ENCODE measurements at places on chromosomes 11 and 22. TPM values are rescaled to one million over a fixed set of nuclear protein-coding genes. Genes with fewer than 3 reads are reported as not detected.

DNA sequence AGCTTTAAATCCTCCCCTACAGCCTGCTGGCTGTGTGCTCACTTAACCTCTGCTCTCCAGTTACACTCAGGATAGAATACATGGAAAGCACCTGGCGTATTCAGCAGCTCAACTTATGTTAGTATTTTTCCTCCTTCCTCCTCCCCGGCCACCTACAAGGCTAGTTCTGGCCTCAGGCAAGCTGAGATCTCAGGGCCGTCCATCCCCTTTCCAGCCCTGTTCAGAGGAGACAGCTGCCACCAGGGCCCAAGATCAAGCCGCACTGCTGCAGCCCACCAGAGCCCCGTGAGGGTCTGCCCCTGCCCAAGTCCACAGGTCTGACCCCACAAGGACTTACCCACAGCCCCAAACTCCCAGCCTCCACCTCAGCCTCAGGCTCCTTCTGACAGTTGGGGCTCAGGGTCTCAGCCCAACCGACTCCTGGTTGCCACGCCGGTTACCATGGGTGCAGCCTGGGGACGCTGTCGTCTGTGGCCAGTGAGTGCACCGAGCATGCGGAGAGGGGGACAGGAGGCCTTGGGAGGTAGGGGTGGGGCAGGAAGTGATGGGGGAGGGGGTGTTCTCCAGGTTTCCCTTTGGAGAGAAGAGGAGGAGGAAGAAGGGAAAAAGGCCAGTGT, at the start of gene C11orf16:
Gene C11orf16, minus strand, starts transcription at position 384 of the 617 bp plus-strand sequence. CDS start 639 bp downstream, outside the sequence.
- H3K4me3 ChIP-seq: no peak within 1 kb of the TSS
- no peak within 1 kb of the TSS for H3K27ac ChIP-seq
- DNase-seq: no peak
- no peaks in the 10 kb centered on the region for H3K27me3 ChIP-seq

IGLL1 gene
- total RNA-seq: not detected

C11orf65 gene
- total RNA-seq: 0.77 TPM

DNA sequence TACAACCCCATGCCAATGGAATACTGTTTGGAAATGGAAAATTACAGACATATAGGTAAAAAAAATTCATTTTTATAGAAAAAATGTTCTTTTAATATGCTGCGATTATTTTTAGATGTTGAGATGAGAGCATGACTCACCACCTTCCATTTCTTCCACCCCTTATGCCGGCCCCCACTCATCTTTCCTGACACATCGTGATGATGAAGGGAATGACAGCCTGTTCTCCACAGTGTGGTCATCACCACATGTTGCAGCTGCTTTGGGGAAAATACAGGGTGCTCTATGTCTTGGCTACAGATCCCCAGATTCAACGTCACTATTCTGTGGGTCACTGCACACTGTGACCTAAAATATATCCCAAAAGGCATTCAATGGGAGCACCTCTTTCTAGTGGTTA, 916.2 kb downstream of the METTL15 start:
- H3K4me3 ChIP-seq: no peak overlapping the region
- no peaks in the 10 kb centered on the region for H3K27me3 ChIP-seq
- peak; percentile 46 for DNase-seq
- no peak overlapping the region for H3K27ac ChIP-seq
- H3K36me3 ChIP-seq: no peaks in the 10 kb centered on the region

INPP5J gene
- 3.0 TPM for total RNA-seq

DNA sequence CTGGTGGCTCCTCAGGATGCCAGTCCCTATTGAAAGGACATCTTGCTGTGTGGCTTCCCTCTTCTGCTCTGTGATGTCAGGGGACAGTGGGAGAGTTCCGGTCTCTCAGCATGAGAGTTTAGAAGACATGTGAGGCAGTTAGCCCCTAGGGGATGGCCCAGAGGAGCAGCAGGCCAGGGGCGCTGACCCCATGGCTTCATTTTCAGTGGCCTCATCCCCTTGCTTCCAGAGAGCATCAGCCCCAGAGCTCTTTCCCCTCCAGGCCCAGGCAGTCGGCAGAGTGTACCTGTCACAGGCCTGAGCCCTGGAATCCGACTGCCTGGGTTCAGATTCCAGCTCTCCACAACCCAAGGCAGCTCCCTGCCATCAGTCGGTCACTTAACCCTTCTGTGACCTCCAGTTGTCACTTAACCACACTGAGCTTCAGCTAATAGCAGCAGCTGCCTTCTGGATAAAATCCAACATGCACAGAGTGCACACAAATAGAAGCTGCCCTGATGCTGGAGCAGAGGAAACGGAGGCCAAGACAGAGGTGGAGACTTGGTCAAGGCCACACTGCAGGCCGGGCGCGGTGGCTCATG, 14.1 kb upstream of the LRRC10B start:
- H3K4me1 ChIP-seq: no peaks in the 10 kb centered on the region
- H3K36me3 ChIP-seq: no peaks in the 10 kb centered on the region
- H3K4me3 ChIP-seq: no peak overlapping the region
- no peaks in the 10 kb centered on the region for H3K27me3 ChIP-seq

INS gene
- not detected for total RNA-seq

DNA sequence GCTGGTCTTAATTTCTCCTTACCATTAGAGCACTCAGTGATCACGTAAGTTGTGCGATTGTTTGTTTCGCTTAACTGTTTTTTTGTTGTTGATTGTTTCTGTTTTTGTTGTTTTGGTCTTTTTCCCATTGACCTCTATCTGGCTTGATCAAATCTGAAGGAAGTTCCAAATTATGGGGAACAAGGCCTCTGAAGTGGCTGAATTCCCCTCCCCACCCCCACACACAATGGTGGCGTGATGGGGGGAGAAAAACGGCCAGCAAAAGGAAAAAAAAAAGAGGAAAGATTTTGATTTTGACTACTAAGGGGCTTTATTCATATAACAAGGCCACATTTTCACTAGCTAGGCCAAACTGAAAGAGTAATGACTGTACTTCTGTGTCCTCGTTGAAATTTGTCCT, 53.6 kb downstream of the OSBPL5 start:
- H3K27ac ChIP-seq: no peak overlapping the region
- peaks cover 2% of the 10 kb centered on the region for H3K36me3 ChIP-seq
- no peak for DNase-seq
- no peak overlapping the region for H3K4me3 ChIP-seq

DNA sequence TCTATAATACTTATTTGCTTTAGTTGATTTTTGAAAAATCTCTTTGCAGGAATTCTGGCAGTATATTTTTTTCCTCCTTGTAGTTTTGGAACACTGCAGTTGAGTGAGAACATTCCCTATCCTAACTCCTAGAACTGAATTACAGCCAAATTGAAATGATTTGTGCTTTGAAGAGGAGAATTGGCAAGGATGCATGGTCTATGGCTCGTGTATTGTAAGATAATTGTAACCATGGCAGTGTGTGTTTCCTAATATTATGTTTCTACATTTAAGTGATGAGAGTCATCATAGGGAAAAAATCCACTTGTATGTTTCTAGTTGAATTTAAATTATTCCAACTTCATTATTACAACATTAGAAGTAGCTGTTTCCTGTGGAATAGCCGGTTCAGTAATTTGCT, 80.9 kb upstream of the MYO18B start:
- no peak overlapping the region for H3K27ac ChIP-seq
- H3K27me3 ChIP-seq: no peaks in the 10 kb centered on the region
- H3K4me1 ChIP-seq: no peaks in the 10 kb centered on the region
- no peak overlapping the region for H3K4me3 ChIP-seq
- peak; percentile 4 for DNase-seq
- no peaks in the 10 kb centered on the region for H3K36me3 ChIP-seq

- H3K27me3 ChIP-seq: peaks cover 16% of the 10 kb centered on the region
- no peaks in the 10 kb centered on the region for H3K36me3 ChIP-seq
- peaks cover 2% of the 10 kb centered on the region for H3K4me1 ChIP-seq
- DNase-seq: no peak
- no peak within 1 kb of the TSS for H3K27ac ChIP-seq
Observed at GRCh38 chr22:50672471-50673230, at the start of gene SHANK3. SHANK3 (plus strand) TSS chr22:50672823.

- H3K36me3 ChIP-seq: no peaks in the 10 kb centered on the region
- H3K4me3 ChIP-seq: no peak overlapping the region
- peak overlapping the region; percentile 74 for H3K27ac ChIP-seq
- H3K4me1 ChIP-seq: peaks cover 92% of the 10 kb centered on the region
Observed at GRCh38 chr22:45683248-45683647, 11.6 kb downstream of the ATXN10 start.

GRCh38 chr11:60357771-60358170, 20.6 kb upstream of the MS4A7 start:
- H3K4me3 ChIP-seq: no peak overlapping the region
- no peak for DNase-seq
- H3K36me3 ChIP-seq: no peaks in the 10 kb centered on the region
- H3K4me1 ChIP-seq: no peaks in the 10 kb centered on the region

C22orf31 gene
- not detected for total RNA-seq

DNA sequence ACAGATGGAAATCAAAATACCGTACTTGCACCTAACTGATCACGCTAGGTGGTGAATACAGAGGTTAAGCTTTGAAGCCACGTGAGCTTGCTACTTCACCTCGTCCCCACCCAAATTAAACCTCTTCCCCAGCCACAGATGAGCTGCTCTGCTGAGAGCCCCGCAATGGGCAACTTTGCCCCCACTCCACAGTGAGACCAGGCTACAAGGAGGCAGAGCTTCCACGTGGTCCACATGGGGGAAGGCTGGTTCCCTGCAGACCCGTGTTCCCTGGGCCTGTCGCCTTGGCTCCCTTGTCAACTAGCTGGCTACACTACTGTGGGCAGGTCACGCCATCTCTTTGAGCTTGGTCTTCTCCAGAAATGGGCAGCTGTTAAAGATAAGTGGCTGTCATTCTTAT, 10.9 kb downstream of the CD5 start:
- no peak for DNase-seq
- H3K27ac ChIP-seq: no peak overlapping the region
- H3K4me3 ChIP-seq: no peak overlapping the region
- H3K27me3 ChIP-seq: peaks cover 4% of the 10 kb centered on the region
- no peaks in the 10 kb centered on the region for H3K36me3 ChIP-seq
- H3K4me1 ChIP-seq: no peaks in the 10 kb centered on the region

C11orf91 gene
- not detected for total RNA-seq

DNA sequence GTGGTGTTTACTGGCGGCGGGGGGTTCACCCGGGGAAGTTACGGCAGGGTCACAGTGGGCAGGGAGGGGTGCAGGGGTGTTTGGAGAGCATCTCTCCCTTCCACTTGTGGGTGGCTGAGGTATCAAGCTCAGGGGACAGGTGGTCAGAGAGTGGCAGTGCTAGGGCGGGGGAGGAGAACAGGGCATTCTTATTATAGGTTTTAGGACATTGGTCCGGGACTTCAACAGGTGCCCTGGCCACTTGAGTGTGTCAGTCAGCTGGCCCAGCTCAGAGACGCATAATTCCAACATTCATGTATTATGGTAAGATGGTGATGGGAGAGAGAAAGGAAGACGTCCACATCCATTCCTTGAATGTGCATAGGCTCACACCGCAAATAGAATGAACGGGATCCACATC, 101.7 kb downstream of the TEAD1 start:
- H3K4me1 ChIP-seq: peaks cover 29% of the 10 kb centered on the region
- no peaks in the 10 kb centered on the region for H3K27me3 ChIP-seq
- no peak for DNase-seq
- no peak overlapping the region for H3K27ac ChIP-seq

NLRP6 gene
- total RNA-seq: not detected

DNA sequence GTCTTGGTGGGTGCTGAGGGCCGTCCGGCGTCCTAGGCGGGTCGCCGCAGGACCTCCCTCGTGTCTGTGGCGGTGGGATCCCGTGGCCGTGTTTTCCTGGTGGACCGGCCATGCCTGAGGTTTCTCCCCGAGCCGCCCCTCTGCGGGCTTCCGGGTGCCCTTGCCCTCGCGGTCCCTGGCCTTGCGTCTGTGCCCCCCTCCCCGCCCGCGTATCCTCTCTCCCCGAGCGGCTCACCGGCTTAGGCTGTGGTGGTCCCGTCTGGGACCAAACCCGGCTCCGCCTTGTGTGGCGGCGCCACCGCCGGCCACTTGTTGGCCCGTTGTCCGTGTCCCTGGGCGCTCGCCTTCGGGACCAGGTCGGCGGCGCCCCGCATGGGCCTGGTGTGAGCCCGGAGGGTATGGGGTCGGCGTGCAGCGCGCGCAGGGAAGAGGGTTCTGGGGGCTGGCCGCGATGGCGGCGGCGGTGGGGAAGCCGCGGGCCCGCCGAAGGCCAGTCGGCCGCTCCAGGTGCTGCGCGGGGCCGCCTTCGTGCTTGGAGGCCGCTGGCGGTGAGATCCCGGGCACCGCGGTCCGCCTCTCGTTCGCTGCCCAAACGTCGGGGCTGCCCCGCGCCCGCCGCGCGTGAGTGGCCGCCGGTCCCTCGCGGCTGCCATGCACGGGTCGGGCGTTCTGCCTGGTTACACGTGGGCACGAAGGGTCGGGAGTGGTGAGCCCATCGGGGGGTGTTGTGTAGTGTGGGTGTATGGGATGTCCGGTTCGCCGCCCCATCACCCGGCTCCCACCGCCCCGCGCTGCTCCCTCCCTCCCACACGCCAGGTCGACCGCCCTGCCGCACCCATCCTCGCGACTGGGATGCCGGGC, 3899.1 kb upstream of the OR11H1 start:
- H3K27me3 ChIP-seq: no peaks in the 10 kb centered on the region
- no peak overlapping the region for H3K4me3 ChIP-seq
- H3K36me3 ChIP-seq: no peaks in the 10 kb centered on the region

- H3K27me3 ChIP-seq: no peaks in the 10 kb centered on the region
- H3K27ac ChIP-seq: no peak overlapping the region
- H3K4me3 ChIP-seq: no peak overlapping the region
- no peak for DNase-seq
Observed at GRCh38 chr22:36772451-36772850, 3.5 kb downstream of the IFT27 start.

DNA sequence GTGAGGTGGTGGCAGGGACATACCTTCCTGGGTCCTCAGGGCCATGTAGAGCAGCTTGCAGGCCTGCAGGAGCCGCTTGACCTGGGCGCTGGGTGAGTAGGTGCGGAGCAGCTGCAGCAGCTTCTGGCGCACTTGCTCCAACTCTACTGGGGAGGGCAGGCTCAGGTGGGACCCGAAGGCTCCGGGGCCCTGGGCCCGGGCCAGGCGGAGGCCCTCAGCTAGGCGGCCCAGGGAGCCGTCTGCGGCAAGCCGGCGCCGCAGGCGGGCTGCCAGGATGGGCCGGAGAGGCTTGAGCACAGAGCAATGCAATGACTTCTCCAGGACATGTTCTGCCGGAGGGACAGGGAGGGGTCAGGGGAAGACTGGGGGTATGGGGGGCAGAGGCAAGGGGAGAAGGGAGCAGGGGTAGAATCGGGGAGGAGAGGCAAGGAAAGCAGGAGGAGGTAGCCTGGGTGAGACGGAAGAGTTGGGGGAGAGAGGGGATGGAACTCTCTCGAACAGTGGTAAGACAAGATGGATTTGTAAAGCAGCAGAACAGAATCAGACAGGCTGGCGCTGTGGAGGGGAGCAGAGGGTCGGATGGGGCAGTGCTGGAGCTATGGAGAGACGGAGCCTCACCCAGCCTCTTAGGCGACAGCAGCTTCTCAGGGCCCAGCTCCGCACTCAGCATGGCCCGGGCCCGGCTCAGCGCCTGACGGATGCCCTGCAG, 2.2 kb downstream of the RIN1 start:
- H3K4me1 ChIP-seq: peaks cover 47% of the 10 kb centered on the region
- no peak for DNase-seq
- no peak overlapping the region for H3K27ac ChIP-seq
